ENCODE measurements at places on chromosomes 1 and 21.
A peak's percentile ranks its signal among the peaks of the same experiment; 100 is the strongest.

- no peak for DNase-seq
Observed at GRCh38 chr1:151193856-151194255, 3.9 kb upstream of the VPS72 start.

DNA sequence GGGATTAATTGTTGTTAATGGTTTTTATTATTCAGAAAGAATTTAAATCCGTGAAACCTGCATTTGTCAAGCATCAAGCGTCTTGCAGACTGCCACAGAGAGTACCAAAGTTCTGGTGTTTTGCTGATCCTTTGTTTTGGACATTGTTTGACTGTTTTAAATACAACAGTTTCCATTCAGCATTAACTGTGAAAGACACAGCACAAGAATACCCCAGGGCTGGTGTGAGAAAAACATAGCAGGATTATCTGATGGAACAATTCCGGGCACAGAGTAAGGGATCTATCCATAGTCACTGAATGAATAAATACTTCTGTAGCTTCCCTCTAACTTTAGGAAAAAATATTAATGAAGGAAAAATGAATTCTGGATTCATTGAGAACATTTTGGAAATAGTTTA lies 202.3 kb downstream of the LTN1 start:
- DNase-seq, result no peak

- peak; percentile 61 for DNase-seq
Observed at GRCh38 chr21:42164064-42164789, 54.7 kb upstream of the ABCG1 start.

GRCh38 chr1:233295237-233295974 lies at the start of gene PCNX2:
Gene PCNX2, minus strand, starts transcription at chr1:233295725. Its CDS starts 247 bp downstream, at chr1:233295478.
- no peak for DNase-seq

DNA sequence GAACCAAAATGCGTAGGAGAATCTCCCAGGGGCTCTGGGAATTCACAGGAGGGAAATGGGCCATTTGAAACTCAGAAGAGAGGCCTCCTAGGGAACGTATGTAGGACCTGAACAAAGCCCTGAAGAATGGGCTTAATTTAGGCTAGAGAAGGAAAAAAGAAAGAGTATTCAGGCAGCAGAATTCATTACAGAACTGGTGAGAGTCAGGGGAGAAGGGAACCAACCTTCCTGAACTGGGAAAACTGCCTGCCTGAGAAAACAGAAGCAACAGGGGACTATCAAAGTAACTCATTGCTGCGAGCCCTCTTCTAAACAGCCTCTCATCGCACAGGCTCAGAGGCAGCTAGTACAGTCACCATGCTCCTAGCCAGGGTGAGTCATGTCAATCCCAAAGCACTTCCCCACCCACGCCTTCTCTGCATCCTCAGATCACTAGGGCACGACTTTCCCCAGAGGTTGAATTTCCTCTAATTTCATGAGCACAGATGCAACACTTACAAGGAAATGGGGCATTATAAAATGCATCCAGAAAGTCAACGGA lies 98.1 kb downstream of the ADSS2 start:
- no peak for DNase-seq

DNA sequence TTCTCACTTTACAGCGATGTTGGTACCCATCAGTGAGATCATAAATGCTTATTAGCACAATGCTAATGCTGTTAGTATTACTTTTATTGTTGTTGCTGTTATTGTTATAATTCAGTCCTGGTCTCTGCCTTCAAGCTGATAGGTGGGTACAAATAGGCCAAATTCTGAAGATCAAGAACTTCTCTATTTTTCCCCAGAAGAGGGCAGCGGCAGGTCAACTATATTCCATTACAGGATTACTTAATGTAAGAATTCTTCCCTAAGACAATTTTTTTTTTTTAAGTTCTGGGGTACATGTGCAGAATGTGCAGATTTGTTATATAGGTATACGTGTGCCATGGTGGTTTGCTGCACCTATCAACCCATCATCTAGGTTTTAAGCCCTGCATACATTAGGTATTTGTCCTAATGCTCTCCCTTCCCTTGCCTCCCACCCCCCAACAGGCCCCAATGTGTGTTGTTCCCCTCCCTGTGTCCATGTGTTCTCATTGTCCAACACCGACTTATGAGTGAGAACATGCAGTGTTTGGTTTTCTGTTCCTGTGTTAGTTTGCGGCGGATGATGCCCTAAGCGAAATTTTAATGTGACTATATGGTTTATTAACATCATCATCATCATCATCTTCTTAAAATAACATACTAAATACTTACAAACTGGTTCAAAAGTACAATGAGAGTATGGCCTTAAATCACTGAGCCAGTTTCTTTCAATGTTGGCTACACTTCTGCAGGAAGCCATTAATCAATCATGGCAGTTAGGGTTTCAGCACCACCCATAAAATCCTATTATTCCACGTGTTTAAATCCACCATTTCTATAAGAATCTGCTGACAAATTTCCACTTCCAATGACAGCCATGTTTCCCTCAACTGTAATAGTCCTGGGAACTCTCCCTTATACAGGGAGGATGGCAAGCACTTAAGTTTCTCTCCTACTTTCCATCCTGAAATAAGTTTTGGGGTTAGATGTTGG lies 19.2 kb downstream of the SLC19A2 start:
- DNase-seq, result peak; percentile 17

- no peak for DNase-seq
Observed at GRCh38 chr1:180837020-180837419, 75.7 kb upstream of the KIAA1614 start.

- DNase-seq, result peak; percentile 10
Observed at GRCh38 chr1:208988811-208989222, 594.7 kb upstream of the CAMK1G start.

GRCh38 chr21:33418691-33419090 lies 15.5 kb downstream of the IFNGR2 start:
- DNase-seq, result no peak

Measured in GDM1 (cell line).